ENCODE measurements at places on chromosomes 11 and 22.

GRCh38 chr22:49882519-49883293, 29.1 kb downstream of the ZBED4 start:
- no peak for DNase-seq

GRCh38 chr11:37916331-37916730, 1318.3 kb upstream of the RAG2 start:
- no peak for DNase-seq

GRCh38 chr11:1839924-1840779, 1.4 kb downstream of the TNNI2 start:
- DNase-seq: no peak

DNA sequence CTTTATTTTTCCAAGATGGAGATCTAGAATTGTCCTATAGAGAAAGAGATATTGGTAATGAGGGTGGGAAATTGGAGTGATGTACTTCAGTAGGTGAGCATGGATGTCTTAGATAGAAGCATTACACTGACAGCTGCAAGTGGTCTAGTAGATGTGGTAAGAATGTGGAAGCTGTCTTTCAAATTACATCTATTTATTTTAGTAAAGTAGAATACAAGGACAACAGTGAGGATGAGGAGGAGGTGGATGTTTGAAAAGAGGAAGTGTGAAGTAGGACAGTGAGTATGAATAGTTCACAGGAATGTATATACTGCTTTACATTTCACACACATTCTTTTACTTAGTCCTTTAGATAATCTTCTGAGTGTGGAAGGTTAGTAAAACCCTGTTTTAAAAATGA, 64.2 kb downstream of the HIPK3 start:
- DNase-seq: no peak

- no peak for DNase-seq
Measured at GRCh38 chr11:101960231-101960630, 43.9 kb upstream of the ANGPTL5 start.

DNA sequence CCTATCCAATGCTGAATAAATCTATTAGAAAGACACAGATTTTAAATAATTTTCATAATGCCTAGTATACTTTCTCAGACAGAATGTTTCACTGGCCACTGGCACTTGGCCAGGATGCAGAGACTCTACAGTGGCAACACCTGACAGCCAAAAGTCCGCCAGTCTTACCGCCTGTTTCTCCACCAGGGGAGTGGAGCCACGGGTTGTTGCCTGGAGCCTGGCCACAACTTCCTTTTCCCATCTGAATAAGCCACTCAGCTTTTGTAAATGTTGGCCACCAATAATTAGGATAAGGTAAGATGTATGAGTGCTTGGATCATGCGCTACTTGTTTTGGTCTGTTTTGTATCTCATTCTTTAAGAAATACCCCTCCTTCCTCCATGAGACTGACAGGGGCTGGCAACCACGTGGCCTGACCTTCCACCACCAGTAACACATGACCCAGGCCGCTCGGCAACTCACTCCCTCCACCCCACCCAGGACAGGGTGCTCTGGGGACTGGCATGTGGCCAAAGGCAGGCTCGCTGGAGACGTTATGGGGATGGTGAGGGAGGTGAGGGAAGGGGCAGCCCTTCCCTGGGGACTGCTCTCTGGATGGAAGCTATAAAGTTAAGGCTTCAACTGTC, 93.0 kb upstream of the BID start:
- DNase-seq: no peak

DNA sequence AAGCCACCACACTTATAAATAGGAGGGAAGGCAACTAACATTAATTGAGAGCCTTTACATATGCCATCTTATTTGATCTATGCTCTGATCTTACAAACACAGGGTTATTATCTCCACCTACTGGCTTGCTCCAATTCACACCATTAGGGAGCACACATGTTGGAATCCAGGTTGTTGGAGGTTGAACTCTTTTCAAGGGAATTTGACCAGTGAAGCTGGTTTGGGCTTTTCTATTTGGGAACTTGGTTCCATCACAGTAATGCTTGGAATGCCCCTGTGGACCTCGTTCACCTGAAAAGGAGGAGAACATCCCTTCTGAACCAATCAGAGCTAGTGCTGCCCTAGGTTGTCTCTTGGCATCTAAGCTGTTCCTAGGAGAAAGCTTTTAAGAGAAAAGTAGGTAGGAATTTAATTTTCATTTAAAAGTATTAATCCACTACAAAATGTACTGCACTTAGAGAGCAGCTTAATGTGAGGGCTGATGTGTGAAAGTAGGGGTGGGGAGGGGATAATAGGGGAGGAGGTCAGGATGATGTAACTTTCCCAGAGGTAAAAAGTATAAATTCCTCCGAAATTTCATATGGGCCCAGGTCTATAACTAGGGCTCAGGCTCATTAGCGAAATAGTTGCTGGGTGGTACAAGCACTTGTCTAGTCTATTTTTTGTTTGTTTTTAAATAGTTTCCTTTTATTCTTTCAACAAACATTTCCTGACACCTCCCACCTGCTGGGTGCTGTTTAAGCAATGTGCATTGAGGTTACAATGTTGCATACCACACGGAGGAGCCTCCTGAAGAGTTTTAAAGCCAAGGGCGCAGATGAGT, 7.6 kb upstream of the MICAL2 start:
- DNase-seq: no peak

DNA sequence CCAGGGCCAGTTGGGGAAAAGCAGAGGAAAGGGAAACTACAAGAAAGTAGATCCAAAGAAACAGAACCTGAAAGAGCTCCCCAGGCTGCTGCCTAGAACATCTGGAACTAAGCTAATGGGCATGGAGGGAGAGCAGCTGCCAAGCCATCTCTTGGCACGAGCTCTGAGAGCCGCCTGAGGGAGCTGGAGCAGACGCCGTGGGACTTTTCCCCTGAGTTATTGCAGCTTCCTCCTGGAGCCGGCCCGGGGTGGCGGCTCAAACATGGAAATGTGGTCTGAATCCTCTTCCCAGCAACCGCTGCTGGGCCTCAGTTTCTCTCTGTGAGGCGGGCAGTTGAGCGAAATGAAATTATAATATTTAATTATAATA, 41.8 kb downstream of the LIF start:
- DNase-seq: no peak

GRCh38 chr11:43557553-43558110, 122.9 kb upstream of the HSD17B12 start:
- no peak for DNase-seq

DNA sequence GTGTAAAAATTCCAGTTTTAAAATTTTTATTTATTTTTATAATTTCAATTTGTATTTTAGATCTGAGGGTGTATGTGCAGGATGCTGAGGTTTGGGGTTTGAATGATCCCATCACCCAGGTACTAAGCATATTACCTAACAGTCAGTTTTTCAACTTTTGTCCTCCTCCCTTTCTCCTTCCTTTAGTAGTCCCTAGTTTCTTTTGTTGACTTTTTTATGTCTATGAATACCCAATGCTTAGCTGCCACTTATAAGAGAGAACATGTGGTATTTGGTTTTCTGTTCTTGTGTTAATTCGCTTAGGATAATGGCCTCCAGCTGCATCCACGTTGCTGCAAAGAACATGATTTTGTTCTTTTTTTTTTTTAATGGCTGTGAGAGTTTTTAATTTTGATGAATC, 35.7 kb upstream of the UCP3 start:
- DNase-seq: no peak

- no peak for DNase-seq
Measured at GRCh38 chr11:126886085-126886484, 114.5 kb downstream of the KIRREL3 start.

DNA sequence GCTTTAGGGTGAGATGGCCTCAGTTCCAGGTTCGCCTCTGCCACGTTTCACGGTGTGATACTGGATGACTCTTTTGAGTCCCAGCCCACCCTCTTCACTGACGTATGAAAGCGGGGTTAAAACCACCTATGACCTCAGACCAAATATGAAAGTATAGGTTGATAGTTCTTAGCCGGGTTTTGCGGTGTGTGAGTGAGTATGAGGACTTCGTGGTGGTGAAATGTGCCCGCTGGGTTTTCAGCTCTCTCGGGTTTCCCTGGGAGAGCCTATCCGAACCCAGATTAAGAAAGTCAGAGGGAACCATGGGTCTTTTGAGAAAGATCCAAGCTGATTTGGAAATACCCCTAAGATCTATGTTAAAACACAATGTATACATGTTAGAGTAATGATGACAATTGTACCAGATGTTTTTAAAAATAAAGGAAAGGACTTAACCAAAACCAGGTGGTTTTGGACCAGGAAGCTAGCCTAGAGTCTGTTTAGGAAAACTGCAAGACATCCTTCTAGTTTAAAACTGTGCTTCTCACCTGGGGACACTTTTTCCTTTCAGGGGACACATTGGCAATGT, 25.8 kb upstream of the ST3GAL4 start:
- no peak for DNase-seq

- DNase-seq: no peak
Measured at GRCh38 chr11:103907136-103907535, 129.3 kb upstream of the DDI1 start.

DNA sequence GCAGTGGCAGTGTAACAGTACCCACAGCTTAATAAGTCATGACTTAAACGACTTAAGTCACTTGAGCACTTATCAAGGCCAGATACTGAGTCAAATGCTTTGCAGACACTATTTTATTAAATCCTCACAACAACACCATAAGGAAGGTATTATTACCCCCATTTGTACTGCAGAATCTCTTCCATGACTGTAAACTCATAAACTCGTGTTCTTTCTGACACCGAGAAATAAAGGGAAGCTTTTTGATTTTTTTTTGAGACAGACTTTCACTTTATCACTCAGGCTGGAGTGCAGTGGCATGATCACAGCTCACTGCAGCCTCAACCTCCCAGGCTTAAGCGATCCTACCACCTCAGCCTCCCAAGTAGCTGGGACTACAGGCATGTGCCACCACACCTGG, 103.8 kb downstream of the ABTB2 start:
- no peak for DNase-seq

GRCh38 chr11:88849368-88849767, 216.4 kb downstream of the GRM5 start:
- no peak for DNase-seq

GRCh38 chr11:59866397-59866796, at the start of gene TCN1:
TCN1 (minus strand) TSS chr11:59866487; CDS start chr11:59866470, 17 bp downstream.
- no peak for DNase-seq

DNA sequence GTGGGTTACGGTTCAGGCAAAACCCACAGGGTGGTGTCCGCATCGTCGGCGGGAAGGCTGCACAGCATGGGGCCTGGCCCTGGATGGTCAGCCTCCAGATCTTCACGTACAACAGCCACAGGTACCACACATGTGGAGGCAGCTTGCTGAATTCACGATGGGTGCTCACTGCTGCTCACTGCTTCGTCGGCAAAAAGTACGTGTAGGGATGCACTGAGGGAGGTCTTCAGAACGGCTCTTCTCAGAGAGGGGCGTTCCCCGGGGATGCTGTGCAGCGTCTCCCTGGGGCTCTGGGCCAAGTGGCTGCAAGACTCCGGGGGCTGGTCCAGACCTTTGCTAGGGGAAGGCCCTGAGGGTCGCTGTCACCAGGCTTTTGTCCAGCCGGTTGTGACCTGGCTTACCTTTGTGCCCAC, 1.3 kb downstream of the ACR start:
- DNase-seq: no peak

- no peak for DNase-seq
Measured at GRCh38 chr11:35427071-35427470, 7.7 kb upstream of the SLC1A2 start.

- no peak for DNase-seq
Measured at GRCh38 chr11:12013781-12014180, 5.4 kb upstream of the DKK3 start.

DNA sequence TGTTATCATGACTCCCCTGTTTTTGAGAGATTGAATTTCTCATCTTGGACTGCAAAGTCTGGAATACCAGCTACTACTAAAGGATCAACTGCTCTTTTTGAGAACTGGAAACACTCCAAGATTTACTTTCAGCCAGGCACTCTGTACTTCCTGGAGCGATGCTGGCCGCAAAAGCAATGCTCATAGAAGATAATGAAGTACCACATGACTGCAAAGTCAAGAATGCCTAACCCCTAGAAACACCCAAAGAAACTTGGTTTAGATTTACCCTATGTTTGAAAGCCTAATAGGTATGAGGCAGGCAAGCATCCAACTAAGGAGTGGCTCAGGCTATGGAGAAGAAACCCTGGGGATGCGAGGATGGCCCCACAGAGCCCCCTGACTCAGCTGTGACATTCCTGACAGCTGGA, 47.7 kb upstream of the ARHGAP20 start:
- DNase-seq: no peak

GRCh38 chr11:128733440-128734102, 39.7 kb downstream of the FLI1 start:
- DNase-seq: no peak

DNA sequence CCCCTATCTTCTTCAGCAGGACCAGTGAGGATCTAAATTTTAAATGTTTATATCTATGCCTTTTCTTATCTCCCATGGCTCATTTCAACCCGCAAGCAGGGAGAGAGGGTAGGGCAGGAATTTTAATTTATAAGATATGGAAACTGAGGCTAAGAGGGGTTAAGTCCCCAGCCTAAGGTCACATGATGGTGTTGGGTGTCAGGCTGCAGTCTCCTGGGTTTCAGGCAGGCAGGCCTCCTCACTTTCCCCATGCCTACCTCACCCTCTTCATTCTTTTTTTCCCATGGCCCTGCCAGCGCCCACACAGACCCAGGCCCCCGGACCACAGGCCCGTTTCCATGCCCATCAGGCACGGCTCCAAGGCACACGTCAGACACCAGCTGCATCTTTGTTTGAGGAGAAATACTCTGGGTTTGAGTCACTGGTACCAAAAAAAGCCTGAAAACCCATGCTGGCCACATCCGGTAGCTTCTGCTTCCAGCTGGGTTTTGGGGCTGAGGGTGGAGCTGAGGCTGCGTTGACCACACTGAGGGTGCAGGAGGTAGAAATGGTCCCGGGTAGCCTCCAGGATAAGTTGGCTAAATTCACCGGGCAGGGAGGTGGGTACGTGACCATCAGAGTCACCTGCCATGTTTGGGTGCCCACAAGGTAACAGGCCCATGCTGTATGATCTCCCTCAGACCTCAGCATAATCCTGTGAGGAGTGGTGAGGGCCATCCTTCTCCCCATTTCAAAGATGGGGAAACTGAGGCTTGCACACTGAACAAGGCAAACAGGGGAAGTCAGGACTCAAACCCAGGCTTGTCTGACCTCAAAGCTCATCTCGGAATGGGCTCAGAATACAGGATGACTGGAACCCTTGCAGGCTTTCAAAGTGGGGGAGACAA, 7.5 kb downstream of the CRYBB1 start:
- DNase-seq: no peak

DNA sequence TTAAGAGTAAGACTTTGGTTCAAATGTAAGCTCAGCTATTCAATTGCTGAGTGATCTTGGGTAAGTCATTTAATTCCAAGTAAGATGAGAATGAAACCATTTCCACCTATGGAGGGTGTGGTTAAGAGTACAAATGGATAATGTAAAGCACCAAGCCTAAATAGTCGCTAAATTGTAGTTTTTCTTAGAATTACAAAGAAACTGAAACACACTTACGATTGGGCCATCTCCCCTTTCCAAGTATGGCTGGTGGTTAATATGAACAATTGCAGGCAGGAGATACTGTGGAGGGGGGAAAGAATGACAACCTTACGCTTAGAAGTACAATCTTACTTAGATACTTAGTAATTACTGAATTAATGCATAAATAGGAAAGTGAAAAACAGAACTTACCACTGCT, 8.2 kb downstream of the DDX17 start:
- no peak for DNase-seq

Measured in NCI-H82 (cell line).